ENCODE measurements at places on chromosomes 6 and 20.

- no peak for DNase-seq
These were observed 35.4 kb upstream of the PIM1 start for GRCh38 chr6:37134396-37135191.

DNA sequence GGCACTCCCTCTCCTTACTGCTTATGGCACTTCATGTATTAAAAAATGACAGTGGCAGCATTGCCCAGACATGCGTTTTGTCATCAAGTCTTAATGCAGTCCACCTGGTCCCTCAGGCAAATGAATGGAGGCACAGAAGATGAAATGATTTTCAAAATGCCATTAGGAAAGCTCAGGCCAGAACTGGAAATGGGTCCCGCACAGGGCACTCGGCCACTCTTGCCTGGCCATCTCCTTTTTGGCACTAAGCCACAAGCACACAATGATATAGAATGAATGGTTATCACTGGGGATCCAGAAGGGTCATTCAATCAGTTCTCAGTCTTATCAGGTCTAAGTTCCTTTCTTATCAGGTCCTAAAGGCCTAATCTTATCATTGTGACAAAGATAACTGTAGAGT lies 15.6 kb downstream of the MAS1 start:
- DNase-seq: no peak

GRCh38 chr6:138203315-138203714 lies 15.0 kb downstream of the PBOV1 start:
- DNase-seq: no peak

- no peak for DNase-seq
These were observed 17.9 kb downstream of the RNF24 start for GRCh38 chr20:3997446-3997845.

DNA sequence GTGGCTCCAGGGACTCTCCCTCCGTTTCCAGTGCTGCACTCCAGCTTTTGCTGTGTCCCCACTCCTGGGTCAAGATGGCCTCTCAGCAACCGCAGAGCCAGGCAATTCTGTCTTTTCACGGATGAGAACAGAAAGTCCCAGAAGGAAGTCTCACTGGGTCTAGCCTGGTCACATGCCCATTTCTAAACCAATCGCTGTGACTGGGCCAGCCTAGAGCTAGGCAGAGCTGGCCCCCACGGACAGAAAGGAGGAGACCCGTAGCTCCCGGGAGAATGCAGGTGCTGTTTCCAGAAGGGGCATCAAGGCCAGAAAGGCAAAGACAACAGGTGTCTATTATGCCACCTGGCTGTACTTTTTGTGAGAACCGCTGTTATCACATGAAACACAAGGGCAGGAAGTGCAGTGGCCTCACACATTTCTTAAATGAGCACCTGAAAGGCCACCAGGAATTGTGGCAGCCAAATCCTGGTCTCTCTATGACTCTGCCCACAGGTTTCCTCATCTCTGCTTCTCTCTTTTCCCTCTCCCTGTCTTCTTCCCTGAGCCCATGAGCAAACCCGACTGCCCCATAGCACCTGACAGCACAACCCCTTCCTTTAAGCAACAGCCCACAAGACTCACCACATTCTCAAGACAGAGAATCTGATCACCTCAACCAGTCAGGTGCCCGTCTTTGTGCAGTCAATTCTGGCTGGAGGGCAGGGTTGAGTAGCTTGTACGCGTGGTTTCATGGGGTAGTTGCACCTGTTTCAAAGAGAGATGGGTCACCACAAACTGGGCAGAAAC lies 37.1 kb upstream of the B4GALT5 start:
- no peak for DNase-seq

GRCh38 chr6:119676230-119676629 lies 326.7 kb upstream of the MAN1A1 start:
- DNase-seq: no peak

GRCh38 chr20:49335476-49335875 lies 57.6 kb upstream of the ZNFX1 start:
- DNase-seq: no peak

- DNase-seq: no peak
These were observed 23.1 kb upstream of the VIP start for GRCh38 chr6:152727507-152727906.

DNA sequence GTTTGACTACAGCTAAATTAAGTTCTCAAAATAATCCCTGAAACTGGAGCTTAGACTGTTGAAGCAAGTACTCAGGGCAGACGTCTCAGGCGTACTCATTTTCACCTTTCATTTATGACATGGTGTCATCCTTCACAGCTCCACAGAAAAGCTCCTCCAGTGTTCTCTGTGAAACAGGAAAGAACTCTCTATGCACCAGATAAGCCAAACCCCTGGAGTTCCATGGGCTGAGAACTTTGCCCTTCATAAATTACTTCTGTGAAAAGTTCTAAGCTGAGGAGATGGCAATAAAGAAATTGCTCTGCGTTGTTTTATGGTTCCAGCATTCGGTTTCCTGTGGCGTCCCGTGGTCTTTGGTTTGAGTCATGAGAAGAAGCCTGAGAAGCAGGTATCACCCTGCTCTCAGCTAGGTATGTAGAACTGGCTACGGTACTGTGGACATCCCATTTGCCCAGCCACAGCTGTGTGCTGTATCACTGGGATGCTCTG lies 20.2 kb upstream of the RREB1 start:
- no peak for DNase-seq

GRCh38 chr6:50962213-50962759 lies 143.6 kb downstream of the TFAP2B start:
- no peak for DNase-seq

- DNase-seq: no peak
These were observed 93.7 kb downstream of the PROKR2 start for GRCh38 chr20:5222919-5223634.

- peak; percentile 67 for DNase-seq
These were observed at the start of gene RIPOR2 for GRCh38 chr6:24935366-24936152. Gene RIPOR2, minus strand, starts transcription at chr6:24935960. Its CDS starts 62 bp downstream, at chr6:24935898.

GRCh38 chr20:35468671-35469334 lies 13.4 kb downstream of the CEP250 start:
- DNase-seq: no peak

GRCh38 chr6:79878142-79878748 lies 69.1 kb downstream of the ELOVL4 start:
- no peak for DNase-seq

DNA sequence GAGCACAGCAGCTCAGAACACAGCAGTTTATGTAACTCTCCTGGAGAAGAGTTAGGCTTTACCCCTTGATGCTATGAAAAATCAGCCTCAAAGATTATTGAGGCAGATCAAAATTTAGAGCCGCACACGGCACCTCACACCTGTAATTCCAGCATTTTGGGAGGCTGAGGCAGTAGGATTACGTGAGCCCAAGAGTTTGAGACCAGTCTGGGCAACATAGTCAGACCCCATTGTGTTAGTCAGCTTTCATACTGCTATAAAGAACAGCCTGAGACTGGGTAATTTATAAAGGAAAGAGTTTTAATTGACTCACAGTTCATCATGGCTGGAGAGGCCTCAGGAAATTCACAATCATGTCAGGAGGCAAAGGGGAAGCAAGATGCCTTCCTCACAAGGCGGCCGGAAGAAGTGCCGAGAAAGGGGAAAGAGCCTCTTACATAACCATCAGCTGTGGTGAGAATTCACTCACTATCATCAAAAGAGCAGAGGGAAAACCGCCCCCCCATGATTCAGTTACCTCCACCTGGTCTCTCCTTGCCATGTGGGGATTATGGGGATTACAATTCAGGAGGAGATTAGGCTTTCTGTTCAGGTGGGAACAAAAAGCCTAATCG lies 87.7 kb downstream of the SGK1 start:
- no peak for DNase-seq

DNA sequence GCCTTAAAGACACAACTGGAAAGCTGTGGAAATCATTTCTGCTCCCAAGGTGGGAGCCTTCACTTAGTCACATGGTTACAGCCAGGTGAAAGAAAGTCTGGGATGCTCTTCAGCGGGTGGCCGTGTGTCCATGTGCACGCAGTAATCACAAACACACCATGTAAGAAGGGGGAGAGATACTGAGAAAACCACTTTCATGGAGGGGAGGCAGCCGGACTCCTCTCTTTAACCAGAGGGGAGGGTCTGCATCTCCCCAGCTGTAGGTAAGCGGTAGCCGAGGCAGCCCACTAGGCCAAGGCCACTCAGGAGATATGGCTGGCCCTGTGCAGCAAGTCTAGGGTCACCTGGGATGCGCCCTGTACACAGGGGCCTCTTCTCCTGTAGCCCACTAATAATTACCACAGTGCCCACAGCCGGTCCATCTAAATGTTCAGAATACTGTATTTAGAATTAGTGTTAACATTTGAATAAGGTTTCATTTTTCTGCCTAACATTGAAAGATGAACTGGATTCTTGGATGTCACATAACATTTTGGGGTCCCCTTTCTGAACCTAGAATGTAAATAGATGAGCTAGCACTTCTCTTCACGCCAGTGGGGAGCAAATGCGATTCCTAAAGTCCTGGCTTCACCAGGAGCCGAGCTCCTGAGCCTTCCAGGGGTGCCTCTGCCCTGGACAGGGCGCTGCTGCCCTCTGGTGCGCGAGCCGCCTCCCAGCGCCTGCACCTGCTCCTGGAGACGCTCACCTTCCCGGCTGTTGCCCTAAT lies 15.9 kb downstream of the GPR31 start:
- DNase-seq: no peak

GRCh38 chr20:58198384-58198783 lies 30.1 kb downstream of the ANKRD60 start:
- DNase-seq: no peak

GRCh38 chr20:11459090-11459890 lies 458.4 kb upstream of the BTBD3 start:
- DNase-seq: no peak

- DNase-seq: no peak
These were observed 77.7 kb downstream of the OLIG3 start for GRCh38 chr6:137416376-137417109.

- DNase-seq: no peak
These were observed 127.8 kb downstream of the MAFB start for GRCh38 chr20:40561187-40561586.

- DNase-seq: no peak
These were observed 121.4 kb upstream of the LY86 start for GRCh38 chr6:6466967-6467761.

GRCh38 chr6:82040405-82041221 lies 206.9 kb downstream of the IBTK start:
- peak; percentile 35 for DNase-seq

DNA sequence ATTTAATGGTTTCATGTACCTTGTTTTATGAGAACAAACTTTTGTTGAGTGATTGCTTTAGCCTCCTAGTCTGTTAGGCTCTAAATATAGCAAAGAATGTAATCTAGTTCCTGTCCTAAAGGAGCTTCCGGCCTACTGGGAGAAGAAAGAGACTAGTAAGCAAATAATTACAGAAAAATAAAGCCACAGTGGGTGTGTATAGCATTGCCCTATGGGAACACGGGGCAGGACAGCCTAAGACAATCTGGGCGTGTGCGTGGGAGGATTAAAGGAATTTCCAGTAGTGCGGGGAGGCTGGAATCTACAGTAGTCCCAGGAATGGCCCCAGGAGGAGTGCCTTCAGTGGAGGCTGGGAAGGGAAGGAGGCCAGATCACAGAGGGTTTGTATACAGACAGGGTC lies 98.1 kb upstream of the AKAP12 start:
- DNase-seq: no peak

GRCh38 chr6:10763006-10763405 lies 15.4 kb downstream of the TMEM14B start:
- no peak for DNase-seq

- DNase-seq: no peak
These were observed 25.6 kb downstream of the FUCA2 start for GRCh38 chr6:143485967-143486366.

GRCh38 chr20:7893014-7893730 lies 47.1 kb downstream of the HAO1 start:
- DNase-seq: no peak

- no peak for DNase-seq
These were observed 9.1 kb upstream of the TLDC2 start for GRCh38 chr20:36866681-36867495.

DNA sequence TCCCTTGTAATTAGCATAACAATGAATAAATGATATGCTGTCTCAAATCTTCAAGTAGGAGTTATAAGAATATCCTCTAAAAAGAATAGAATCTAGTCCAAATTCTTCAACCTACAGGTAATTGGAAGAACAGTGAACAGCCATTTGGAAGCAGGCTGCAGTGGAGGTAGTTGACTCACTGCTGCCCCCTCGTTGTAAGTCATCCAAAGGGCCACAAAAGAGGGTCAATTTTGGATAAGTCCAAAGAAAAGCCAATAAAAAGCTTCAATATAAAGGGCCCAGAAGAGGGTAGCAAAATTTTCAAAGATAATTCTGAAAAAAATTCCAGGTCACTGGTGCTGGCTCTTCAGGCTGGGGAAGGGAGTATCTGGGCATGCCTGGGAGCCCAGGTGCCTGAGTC lies 60.8 kb upstream of the SSTR4 start:
- DNase-seq: no peak

- no peak for DNase-seq
These were observed 27.6 kb upstream of the FUCA2 start for GRCh38 chr6:143539106-143539505.

- no peak for DNase-seq
These were observed 133.1 kb downstream of the LY86 start for GRCh38 chr6:6721606-6722005.

DNA sequence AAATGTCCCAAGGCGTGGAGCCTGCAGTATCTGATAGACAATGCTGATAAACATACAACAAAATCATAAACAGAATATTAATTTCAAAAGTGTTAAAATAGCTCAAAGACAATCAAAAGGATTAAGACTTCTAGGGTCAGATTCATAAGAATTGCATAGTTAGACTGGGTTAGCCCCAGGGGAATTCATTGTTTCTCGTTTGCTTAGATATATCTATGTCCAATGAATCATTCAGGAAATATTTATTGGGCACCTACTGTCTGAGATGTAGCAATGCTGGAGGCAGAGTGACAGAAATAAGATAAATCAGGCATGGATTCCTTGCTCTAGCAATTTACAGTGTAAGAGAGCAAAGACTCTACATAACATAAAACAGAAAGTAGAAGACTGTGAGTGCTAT lies 124.4 kb upstream of the PRL start:
- DNase-seq: no peak

GRCh38 chr6:149055195-149055899 lies 262.2 kb upstream of the TAB2 start:
- DNase-seq: no peak

DNA sequence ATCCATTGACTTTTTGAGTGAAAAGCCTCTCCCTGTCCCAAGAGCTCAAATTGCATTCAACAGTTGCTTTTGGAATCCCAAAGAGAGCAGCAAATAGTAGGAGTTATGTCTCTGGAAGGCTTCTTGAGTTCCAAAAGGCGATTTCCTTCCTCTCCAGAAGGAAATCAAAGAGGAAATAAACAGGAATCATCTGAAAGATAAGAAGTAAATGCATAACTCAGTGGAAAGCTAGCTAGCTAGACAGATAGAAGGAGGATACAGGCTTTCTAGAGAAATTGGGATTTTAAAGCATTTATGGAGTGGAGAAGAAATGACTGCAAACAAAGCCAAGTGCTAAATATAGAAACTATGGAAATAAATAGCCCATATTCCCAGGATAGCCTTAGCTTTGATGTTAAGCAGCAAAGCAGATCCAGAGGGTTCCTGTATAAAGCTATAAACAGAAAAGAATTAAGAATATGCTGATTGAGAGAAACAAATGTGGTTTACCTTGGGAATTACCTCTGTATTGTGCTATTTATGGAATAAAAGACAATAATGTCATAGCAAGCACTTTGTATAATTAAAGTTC lies 214.7 kb downstream of the PLCB1 start:
- DNase-seq: no peak
